ENCODE measurements at places on chromosomes 13 and 19.

- no peak for DNase-seq
Observed at GRCh38 chr19:15443838-15444237, 5.9 kb downstream of the WIZ start.

GRCh38 chr19:5003781-5004180 lies 34.9 kb downstream of the KDM4B start:
- DNase-seq: no peak

DNA sequence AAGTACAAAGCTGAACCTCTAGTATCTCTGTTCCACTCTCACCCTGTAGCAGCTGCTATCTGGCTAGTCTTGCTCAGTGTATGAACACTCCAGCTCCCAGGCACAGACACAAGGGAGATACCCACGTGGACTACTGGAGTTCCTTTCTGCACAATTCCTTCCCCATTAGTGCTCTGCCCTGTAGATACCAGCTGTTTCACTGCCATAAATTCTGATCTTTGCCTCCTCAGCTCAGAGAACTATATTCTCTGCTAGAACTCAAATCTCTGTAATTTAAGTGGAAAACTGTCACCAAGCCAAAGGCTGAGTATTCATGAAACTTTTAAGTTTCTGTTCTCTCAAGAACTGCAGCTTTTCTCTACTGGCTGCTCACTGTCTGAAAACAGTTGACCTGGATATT lies 273.7 kb downstream of the DIAPH3 start:
- no peak for DNase-seq

- DNase-seq: no peak
Observed at GRCh38 chr13:26989957-26990713, 181.5 kb downstream of the USP12 start.

DNA sequence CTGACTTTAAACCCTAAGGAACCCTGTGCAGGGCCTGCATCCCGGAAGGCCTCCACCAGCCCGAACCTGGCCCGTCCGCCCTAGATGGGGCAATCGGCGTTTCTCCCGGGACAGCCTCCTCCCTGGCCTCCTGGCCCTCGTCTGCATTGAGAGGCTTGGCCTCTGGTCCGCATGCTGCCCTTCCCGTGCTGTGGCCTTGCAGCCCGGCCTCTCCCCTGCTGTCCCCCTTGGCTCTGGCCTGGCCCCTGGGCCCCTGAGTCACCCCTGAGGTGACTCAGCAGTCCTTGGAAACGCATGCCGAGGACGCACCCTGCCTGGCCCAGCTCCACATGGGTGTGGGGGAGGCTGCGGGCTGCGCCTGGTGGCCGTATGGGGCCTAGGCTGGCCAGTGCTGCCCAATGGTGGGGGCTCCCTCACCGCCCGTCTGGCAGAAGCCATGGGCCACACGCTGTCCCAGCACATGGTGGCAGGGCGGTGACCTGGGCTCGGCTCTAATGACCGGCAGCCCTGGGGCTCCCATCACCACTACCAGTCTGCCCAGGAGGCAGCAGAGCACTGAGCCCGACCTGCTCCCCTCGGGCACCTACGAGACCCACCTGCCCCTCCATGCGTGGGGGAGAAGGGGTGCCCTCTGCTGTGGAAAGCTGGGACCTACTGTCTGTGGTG lies 25.7 kb downstream of the SH3GL1 start:
- DNase-seq: peak; percentile 19

GRCh38 chr13:73072239-73072900 lies 13.6 kb downstream of the KLF5 start:
- DNase-seq: no peak

- DNase-seq: no peak
Observed at GRCh38 chr13:37138926-37139325, 33.5 kb upstream of the CSNK1A1L start.

- no peak for DNase-seq
Observed at GRCh38 chr13:81488021-81488420, 1147.1 kb upstream of the SPRY2 start.

GRCh38 chr19:3849092-3849491 lies 19.7 kb downstream of the ZFR2 start:
- no peak for DNase-seq

DNA sequence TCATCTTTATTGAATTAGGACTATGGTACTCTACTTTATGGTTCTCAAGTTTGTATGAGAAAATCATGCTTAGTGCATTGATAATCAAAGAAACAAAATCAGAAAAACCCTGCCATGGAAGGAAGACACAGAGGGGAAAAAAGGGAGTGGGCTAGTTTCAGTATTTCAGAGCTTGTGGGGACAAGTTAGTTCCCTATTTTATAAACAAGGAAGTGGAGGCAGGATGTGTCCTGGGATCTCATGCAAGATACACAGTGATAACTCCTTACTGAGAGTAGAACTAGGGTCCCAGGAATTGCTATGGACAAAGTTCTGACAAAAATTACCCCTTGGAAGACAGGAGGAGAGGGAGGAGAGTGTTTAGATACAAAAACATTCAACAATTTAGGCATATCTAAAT lies 1277.3 kb downstream of the UQCRFS1 start:
- no peak for DNase-seq

DNA sequence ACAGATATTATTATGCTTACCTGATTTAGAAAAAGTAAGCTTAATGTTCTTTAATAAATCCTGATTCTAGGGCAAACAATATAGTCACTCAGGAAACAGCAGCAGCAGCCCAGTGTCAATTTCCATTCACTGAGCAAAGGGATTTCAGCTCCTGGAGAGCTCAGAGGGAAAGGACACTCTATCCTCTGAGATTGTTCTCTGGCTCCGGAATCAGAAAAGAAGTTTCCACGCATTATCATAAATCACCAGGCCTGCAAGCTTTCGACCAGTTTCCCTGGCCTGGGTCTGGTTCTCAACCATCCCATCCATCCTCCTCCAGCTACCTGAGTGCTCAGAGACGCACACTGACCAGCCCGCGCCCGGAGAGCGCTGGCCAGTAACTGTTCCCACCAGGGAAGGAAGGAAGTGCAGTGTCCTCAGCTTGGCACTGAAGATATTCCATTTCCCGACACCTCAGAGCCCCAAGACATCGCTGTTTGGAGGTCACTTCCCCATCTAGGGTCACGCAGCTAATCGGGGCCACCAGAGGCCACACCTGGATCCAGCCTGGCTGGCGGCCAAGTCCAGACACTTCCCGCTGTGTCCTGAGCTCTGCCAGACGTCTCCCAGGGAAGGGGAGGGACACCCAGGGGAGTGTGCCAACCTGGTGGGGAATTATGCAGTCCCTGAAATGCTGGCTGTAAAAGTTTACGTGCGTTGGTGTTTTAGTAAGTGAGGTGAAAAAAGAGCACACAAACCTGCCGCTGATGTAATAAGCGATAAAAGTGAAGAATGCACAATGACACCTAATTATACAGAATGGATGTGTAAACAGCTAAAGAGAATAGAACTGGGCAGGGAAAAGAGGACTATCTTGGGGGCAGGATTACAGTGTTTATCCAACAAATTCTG lies 29.1 kb downstream of the EPS15L1 start:
- DNase-seq: no peak

DNA sequence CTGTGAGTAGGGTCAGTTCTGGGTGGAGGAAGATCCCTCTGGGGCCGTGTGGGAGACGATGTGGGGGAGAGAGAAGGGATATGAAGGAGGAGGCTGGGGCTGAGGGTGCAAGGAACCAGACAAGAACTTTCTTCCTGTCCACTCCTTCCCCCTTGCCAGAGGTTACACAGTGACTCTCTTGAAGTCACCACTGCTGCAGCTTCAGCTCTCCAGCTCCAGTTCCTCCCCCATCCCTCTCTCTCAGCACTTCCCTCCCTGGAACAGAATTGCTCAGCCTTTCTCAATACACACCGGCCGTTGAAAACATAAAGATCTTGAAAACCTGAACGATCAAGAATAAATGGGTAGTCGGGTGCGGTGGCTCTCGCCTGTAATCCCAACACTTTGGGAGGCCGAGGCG lies 5.1 kb downstream of the ZSWIM9 start:
- no peak for DNase-seq

- DNase-seq: no peak
Observed at GRCh38 chr19:47270408-47270807, 4.3 kb upstream of the INAFM1 start.

GRCh38 chr19:49845414-49845813 lies 5.5 kb upstream of the PTOV1 start:
- DNase-seq: no peak

DNA sequence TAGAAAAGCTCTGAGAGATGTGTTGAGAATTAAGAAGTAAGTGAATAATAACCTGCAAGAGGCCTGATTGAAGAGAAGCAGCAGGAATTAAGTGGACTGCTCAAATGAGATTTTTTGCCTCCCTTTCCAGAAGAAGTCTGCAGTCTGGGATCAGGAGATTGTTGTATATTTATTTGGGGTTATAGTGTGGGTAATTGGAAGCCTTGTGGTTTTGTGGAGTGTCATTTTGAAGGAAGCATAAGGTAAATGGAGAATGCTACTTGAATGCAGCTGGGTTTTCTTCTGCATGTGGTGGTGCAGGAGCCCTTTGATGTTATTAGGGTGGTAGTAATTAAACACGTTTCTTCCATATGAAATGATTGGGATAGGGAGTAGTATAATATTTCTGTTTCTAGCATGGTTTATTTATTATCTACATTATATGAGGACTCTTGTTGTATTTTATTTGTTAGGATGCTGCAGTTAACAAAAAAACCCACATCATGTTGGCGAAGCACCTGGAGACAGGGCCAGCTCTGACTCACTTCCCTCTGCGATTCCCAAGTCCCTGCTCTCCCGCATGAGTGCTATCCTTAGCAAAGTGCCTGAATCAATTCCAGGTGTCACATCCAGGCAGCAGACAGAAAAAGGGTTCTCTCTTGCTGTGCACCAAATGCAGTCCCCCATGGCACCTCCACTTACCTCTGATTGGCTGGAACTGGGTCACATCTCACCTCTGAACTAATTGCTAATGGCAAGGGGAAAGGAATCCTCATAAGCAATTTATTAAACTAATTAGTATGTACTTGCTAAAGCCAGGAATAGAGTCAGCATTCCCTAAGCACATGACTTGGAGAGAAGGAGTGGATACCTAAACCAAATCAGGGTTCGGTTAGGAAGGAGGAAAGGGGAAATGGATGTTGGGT lies 54.8 kb downstream of the DGKH start:
- no peak for DNase-seq

- no peak for DNase-seq
Observed at GRCh38 chr19:2337329-2337707, 8.8 kb downstream of the SPPL2B start.

GRCh38 chr13:83536941-83537340 lies 345.3 kb downstream of the SLITRK1 start:
- no peak for DNase-seq

DNA sequence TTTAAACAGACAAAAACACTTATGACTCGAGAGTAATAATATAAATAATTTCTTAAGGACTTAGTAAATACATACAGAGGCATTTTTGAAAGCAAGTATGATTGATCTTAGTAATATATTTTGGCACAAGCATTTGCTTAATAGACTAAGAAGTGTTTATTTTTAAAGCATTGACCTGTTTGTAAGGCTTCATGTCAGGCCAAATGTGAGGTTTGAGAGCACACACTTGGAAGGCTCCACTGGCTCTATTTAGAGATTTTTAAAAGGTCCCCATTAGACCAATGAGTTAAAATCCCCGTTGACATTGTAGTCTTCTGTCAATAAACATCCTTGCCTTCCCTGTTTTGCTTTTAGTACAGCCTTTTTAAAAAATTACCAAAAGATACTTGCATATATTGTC lies 50.4 kb downstream of the ATP8A2 start:
- DNase-seq: no peak

DNA sequence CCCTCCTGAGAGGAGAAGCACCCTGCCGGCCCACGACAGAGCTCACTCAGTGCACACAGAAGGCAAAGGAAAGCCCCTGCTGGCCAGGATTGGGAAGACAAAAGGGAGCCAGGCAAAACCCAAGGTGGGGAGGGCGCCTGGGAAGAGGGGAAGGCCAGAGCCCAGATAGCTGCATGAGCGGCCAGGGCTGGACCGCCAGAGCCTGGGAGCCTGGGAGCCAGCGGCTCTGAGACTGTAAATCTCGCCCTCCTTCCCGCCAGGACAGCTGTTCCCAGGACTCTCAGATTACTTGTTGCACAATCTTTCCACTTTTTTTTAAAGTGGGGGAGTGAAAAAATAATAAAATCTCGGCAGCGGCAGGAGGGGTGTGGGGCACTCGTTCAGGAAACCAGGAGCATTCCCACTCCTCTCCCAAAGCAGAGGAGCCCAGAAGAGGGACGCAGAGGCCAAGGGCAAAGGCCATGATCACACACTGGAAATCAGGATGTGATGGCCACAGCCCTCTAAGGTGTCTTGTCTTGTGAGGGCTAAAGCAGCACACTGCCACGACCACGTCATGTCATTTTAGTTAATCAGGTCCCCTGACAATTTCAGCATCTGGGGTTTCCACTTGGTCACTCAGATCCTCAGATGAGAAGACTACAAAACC lies 19.6 kb upstream of the EPHX3 start:
- DNase-seq: peak; percentile 77

GRCh38 chr19:50261446-50261970 lies 58.1 kb downstream of the MYH14 start:
- DNase-seq: no peak

DNA sequence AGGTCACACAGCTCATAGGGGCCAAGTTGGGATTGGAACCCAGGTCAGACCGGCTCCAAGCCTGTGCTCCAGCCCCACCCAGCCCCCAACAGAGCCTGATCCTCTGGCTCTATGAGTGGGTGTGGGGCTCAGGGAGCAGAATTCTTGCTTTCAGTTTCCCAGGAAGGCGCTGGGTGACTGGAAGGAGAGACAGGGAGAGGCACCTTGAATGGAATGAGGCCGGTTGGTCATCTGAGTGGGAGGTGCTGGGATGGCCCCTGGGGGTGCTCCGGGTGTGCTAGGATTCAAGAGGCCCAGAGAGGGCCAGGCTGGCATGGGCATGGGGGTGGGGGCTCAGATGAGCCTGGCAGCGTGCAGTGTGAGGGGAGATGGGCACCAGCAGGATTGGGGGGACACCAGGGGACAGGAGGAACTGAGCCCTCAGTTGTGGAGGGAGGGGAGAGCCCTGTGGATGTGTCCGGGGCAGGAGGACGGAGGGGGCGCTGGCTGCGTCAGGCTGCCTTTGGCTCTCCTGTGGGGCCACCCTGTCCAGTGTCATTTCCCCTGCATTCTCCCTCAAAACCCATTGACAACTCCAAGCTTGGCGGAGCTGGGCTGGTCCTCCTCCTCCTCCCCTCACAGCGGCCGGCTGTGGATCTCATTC lies 31.2 kb upstream of the ANKRD10 start:
- no peak for DNase-seq

- no peak for DNase-seq
Observed at GRCh38 chr13:60453490-60453889, 56.5 kb downstream of the TDRD3 start.

- DNase-seq: no peak
Observed at GRCh38 chr13:27622881-27623280, 1.2 kb downstream of the POLR1D start.

- DNase-seq: no peak
Observed at GRCh38 chr13:109856350-109856749, 70.0 kb upstream of the IRS2 start.

DNA sequence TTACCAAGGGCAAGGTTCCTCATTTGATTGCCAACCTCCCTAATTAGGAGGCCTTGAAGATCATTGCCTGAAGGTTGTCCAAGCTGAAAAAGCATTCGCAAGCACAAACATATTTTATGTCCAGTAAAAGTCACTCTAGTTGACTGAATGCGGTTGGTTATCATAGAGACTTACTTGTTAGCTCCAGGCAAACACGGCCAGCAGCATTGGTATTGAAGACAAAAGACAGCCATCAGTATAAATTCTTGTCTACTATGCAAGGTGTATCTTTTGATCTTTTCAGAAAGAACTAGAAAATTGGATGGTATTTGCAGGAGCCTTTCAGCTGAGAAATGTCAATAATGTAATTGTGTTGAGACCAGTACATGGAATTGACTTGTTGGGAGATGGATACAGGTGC lies 129.9 kb downstream of the GPC6 start:
- no peak for DNase-seq

Measured in kidney glomerular epithelial cell (primary cell).